ENCODE measurements at places on chromosomes 6 and 20.

DNA sequence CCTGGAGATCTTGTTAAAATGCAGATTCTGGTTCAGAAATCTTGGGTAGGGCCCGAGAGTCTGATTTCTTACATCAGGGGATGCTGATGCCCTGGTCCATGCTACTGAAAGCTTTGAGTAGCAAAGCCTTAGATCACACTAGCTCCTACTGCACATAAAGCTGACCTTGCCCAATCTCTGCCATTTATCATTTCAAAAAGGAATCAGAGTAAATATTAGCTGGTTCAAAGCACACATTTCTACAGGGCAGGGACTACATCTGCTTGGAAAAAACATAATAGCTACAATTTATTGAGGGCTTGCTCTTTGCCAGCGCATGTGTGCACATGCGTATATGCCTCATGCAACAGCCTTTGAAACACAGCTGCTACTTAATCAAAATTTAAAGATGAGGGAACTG is 440.4 kb upstream of the ARID1B start:
- no peak for DNase-seq

DNA sequence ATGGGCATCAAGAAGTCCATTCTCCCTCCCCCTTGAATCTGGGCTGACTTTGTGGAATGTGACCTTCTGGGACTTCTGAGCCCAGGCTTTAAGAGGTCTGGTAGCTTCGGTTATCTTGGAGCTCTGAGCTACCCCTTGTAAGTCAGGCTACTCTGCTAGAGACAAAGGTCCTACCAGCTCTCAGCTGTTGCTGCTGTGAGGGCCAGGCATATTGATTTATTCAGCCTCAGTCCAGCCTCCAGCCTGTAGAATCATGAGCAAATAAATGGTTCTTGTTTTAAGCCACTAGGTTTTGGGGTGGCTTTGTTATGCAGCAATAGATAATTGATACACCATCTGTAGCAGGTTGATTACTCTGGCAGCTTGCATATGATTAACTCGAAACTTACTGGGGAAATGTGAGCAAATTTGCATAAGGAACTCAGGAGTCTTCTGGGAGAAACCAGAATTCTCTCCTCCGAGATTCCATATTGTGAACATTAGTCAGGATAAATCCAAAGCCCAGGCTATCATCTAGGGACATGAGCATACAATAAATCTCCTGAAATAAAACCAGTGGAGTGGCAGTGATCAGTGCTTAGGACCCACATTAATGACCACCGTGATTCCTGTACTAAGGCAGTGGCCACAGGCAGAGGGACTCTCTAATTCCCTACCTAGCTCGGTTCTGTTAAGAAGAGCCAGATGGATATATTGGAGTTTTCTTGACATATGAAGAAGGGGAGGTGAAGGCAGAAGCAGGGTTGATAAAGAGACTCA is 336.1 kb downstream of the CDC5L start:
- DNase-seq = no peak

DNA sequence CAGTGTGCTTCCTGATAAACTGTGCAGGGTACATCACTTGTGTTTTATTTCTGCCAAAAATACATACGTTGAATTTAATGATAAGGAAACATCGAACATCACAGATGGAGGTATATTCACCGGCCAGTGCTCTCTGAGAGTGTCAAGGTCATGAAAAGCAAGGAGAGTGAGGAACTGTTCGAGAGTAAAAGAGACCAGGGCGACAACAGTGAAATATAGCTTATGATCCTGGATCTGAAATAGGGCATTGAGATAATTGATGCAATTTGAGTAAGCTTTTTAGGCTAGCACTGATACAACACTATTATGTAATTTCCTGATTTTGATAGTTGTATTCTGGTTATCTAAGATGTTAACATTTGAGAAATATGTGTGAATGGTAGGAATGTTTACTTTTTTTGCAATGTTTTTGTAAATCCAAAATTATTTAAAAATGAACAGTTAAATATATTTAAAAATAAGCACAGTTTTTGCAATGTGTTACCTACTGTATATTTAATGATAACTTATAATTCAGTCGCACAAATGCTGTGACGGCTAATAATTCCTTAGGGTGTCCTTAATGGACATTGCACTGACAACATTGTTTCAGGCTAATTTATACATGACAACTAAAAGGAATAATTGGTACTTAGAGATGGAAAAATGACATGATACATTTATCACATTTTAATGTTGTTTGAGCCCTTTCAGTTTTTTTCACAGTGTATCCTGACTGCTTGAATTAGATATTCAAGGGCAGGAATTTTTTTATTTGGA is 9.9 kb downstream of the RAB32 start:
- no peak for DNase-seq

DNA sequence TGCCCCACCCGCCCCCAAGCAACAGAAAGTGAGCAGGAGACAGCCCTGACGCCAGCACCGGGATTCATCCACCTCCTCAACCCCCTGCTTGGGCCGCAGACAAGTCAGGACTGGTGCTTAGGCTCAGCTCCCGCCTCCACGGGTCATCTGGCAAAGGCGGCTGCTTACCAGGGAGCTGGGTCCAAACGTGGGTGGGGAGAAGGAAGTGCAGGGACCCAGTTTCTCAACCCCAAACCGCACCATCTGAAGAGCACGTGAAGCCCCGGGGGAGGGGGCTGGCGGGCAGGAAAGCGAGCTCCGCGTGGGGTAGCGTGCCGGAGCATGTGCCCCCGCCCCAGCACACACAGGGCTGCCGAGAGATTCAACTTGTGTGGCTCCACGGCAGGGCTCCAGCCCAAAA is 87.2 kb downstream of the BMP7 start:
- DNase-seq = no peak

DNA sequence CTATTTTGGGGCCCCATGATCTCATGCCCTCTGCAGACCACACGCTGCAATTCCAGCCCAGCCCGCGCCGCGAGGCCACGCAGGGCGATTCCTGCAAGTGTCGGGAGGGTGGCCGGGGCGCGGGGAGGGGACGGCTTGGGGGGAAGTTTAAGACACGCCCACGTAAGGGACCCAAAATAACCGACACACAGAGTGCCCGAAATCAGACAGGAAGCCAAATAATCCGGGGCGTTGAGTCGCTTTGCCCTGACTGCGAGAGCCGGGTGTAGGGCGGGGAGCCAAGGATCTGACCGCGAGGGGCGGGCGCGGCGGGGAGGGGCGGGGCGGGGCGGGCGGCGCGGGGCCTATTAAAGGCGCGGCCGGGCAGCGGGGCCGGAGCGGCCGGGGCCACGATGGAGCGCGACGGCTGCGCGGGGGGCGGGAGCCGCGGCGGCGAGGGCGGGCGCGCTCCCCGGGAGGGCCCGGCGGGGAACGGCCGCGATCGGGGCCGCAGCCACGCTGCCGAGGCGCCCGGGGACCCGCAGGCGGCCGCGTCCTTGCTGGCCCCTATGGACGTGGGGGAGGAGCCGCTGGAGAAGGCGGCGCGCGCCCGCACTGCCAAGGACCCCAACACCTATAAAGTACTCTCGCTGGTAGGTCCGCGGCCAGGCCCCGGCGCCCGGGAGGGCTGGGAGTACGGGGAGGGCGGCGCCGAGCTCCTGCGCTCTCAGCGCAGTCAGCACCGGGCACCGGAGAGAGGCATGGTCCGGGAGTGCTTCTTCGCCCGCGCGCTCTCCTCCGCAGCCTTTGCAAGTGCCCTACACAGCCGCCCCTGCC is at the start of gene ENPP1:
TSS of gene ENPP1 (plus strand) at position 377 of the 816 bp plus-strand sequence. CDS start at position 393, 16 bp downstream.
- DNase-seq = peak; percentile 15

- DNase-seq = no peak
Measured at GRCh38 chr6:24761193-24761835, 13.4 kb upstream of the GMNN start.

- no peak for DNase-seq
Measured at GRCh38 chr6:121885399-121886152, 450.1 kb downstream of the GJA1 start.

DNA sequence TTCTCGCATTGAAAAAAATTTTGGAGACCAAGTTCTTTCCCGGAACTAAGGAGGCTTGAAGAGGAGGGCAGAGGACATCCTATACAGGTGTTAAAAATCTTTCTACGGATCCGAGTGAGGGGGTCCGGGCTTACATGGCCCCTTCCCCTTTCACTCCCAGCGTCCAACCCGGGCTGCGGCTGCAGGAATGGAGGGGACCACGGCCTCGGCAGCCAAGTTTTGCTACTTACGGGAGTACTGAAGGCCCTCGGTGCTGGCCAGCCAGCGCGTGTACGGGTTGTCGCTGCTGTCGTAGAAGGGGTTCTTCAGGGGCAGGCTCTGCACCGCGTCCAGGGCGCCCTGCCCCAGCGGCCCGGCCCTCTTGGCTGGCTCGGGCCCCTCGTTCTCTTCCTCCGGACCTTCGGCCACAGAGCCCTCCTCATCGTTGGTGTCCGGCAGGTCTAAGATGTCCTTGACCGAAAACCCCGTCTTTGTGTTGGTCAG is 642 bp downstream of the NKX2-2 start:
- no peak for DNase-seq

GRCh38 chr6:10528158-10528981 is 7.2 kb downstream of the GCNT2 start:
- no peak for DNase-seq

DNA sequence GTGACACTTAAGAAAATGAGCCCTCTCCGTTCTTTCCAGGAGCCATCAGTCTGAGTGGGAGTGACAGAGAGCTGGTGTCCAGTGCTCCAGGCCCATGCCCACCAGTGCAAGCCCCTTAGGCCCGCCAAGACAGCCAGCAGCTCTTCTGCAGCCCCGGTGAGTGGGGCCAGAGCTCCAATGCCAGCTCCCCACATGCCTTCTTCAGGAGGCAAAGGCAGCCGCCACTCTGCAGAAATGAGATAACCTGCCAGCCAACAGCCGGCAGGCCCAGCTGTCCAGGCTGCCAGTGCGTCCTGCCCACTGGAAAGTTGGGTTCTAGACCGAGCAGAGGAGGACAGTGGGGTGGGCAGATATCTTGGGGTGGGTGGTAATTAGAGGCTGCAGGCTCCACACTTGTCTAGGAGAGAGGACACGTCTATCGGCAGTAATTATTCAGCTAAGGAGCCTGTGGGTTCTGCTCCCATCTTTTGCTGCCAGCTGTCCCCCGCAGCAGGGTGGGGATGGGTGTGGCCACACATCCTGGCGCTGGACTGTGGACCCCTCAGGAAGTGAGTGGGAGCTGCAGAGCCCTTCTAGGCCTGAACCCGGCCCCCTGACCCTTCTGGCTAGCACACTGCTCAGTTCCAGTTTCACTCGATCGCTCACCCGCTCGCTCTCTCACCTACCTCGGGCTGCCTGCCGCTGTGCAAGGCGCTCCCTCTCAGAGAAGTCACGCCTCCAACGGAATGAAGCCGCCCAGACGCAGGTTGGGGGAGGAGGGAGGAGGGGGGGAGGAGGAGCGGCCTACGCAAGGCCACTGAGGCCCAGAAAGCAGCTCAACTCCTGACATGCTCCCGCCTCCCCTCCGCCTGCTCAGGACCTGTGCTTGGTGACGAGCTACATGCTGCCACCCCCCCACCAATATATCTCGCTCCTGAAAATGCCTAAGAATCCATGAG is 3.6 kb downstream of the GRM4 start:
- no peak for DNase-seq

DNA sequence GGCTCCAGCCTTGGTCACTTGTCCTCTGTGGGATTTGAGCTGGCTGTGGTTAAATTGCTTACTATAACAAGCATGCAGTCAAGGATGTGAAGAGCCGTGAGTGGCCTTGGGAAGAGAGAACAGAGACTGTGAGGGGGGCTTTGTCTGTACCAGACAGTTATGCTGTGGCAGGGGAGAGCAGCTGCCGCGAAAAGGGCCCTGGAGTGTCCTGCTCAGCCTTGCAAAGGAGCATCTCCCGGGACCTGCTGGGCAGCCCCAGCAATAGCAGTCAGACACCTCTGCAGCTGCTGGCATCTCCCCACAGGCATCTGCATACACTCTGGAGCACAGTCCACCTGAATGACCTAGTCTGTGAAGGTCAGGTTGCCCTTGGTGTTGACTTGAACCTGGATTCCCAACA is 6.3 kb downstream of the EBF4 start:
- DNase-seq = no peak

GRCh38 chr6:112636650-112637262 is 289.6 kb downstream of the RFPL4B start:
- no peak for DNase-seq

GRCh38 chr20:19253916-19254820 is 41.7 kb downstream of the SLC24A3 start:
- DNase-seq = no peak

- DNase-seq = no peak
Measured at GRCh38 chr20:44198872-44199271, 11.7 kb downstream of the OSER1 start.

GRCh38 chr20:59010995-59011873 is 4.2 kb upstream of the CTSZ start:
- no peak for DNase-seq

GRCh38 chr6:169780571-169781091 is 29.2 kb downstream of the ERMARD start:
- DNase-seq = no peak

- no peak for DNase-seq
Measured at GRCh38 chr6:16704401-16705045, 56.7 kb downstream of the ATXN1 start.

GRCh38 chr20:44566018-44566417 is 16.4 kb upstream of the PKIG start:
- DNase-seq = no peak

DNA sequence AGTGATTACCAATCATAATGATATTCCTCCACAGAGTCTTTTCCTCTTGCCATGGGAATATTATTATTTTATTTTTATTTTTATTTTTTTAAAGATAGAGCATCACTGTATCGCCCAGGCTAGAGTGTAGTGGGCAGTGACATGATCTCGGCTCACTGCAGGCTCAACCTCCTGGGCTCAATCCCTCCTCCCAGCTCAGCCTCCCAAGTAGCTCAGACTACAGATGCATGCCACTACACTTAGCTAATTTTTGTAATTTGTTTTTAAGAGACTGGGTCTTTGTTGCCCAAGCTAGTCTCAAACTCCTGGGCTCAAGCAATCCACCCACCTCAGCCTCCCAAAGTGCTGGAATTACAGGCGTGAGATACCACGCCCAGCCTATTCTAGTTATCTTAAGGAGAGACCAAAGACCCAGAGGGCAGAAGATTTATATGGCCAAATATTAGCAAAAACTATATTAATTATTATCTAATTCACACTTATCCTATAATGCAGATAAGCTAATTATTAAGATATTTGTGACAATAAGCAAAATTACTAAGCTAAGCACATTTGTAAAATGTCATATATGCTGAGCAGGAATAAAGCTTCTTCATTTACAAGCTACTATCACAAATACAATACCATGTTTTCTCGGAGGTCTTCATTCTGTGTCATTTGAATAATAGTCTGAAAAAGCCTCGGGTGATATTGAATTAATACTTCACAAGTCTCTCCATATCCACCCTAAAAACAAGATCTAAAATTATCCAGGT is 63.5 kb downstream of the HACE1 start:
- DNase-seq = no peak

DNA sequence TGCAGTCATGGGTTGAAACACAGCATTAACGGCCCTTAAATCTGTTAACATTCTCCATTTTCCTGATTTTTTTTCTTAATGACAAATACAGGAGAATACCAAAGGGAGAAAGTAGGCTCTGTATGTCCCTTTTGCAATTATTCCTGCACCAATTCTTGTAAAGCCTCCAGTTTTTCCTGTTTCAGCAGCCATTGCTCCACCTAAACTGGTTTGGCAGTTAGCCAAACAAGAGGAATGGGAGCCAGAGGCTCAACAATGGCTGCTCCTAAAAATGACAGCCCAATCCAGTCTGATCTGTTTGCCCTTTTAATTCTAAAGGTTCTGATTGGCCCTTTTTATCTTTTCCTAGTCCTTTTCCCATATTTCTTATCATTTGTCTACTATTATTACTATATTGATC is 284.2 kb upstream of the SGK1 start:
- DNase-seq = no peak

All from T-helper 1 cell (primary cell).